Activated B cell treated with CpG ODN at 0.5 μM for 24 hours (primary cell): ENCODE measurements at places on chromosomes 11 and 22. TPM values are rescaled to one million over a fixed set of nuclear protein-coding genes. Genes with fewer than 3 reads are reported as not detected.
A peak's percentile ranks its signal among the peaks of the same experiment; 100 is the strongest.

GRCh38 chr11:77130763-77131513 is 2.9 kb downstream of the MYO7A start:
- no peak for DNase-seq

DNA sequence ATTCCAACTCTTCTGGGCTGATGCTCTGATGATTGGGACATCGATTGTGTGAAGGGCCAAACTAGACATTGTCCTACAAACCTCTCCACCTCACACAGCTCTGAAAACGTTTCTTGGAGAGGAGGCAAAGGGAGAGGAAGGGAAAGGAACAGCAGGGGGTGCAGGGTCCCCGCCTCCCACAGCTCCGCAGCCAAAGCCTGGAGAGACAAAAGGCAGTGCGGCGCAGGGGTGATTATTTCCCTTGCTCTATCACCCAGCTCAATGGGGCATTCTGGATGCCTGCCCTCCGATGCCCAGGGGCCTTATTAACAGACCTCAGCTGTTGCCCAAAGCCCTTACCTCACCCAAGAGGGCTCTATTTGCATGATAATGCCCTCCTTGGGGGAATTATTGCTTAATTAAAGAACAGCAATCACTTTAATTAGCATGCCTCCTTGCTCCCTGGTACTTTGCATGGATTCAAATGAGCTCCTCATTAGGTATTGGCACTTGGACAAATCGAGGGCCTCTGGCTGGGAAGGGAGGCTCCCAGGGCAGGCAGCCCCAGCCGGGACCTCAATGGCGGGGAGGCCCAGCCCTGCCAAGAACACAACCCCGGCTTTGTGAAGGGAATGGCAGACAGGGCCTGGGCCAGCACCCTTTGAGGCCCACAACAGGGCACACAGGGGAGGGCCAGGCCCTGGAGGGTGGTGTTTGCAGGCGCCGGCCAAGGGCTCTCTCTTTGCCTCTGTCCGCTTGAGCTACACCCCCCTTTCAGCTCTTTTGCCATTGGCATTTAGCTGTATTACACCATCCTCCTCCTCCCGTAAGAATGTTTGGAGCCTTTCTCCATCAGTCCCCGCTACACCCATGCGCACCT is 19.8 kb upstream of the CDON start:
- no peak for DNase-seq

DNA sequence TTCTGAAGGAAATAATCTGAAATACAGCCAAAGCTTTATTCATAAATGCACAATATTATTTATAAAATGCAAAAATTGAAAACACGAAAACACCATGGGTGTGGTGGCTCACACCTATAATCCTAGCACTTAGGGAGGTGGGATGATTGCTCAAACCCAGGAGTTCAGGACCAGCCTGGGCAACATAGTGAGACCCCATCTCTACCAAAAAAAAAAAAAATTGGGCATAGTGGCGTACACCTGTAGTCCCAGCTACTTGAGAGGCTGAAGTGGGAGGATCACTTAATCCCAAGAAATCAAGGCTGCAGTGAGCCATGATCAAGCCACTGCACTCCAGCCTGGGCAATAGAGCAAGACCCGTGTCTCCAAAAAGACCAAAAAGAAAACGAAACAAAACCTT is 5.2 kb upstream of the RDX start:
- no peak for DNase-seq

- peak; percentile 75 for DNase-seq
These were observed 450 bp downstream of the ZBTB44 start for GRCh38 chr11:130314184-130314749.

- no peak for DNase-seq
These were observed 13.3 kb downstream of the B3GAT1 start for GRCh38 chr11:134398644-134399292.

- DNase-seq = no peak
These were observed 565.4 kb downstream of the ETS1 start for GRCh38 chr11:128022007-128022368.

GRCh38 chr11:69449320-69450063 is 32.0 kb upstream of the LINC01488 start:
- DNase-seq = peak; percentile 20

Gene YPEL1
- total RNA-seq = 3.0 and 4.1 TPM in 2 replicates

Gene EEF1G
- total RNA-seq = 2,373 and 2,524 TPM in 2 replicates

GRCh38 chr22:29061773-29062172 is at the start of gene C22orf31:
C22orf31 (minus strand) TSS chr22:29061831; CDS start chr22:29061792, 39 bp downstream.
- no peak for DNase-seq

DNA sequence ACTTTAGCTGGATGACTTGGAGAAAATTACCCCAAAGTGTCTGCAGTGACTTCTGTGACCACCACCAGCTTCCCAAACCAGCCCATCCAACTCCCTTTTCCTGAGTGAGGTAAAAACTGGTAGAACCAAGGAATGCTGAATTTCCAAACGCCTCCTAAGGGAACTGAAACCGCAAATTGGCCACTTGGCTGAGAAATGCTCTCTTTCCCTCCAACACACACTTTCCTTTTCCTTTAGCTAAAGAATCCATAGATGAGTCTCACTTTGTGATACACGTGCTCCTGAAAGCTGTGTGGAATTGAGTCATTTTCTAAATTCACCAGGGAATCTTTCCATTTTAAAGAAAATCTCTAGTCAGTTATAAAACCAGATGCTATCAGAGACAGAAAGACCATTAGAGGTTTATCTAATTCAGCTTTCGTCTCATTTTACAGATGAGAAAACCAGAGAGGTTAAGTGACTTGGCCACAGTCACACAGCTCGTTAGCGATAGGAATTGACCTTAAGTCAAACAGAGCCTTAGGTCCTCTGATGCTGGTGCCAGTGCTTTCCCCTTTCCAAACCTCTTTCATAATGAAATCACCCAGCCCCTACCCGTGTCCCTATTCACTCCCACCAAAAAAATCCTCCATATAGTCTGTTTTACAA is 137.2 kb downstream of the COMMD9 start:
- no peak for DNase-seq

DNA sequence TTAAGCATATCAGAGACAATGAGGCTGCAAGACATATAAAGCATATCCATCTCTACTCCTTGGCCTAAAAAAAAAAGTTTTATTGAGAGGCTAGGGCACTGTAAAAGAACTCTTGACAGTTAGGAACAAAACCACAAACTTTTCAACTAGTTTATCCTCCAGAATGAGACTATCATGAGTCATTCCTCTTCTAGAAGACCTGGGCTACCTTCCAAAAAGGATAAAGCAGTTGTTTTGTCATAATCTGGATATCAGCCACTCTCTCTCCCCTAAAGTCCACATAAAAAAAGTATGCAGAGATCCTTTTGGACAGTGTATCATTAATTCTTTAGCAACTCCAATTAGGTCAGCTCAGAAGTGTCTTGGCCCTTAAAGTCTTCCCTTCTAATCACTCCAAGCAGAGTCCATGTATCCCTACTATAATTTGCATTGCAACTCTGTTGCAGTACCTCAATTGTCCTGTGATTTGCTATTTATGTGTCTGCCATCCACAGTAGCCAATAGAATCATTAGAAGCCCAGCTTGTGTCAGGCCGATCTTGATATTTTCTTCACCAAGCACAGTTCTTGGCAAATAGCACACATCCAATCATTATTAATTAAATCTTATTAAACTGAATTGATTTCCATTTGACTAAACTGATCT is 10.4 kb downstream of the OR51T1 start:
- DNase-seq = no peak

- DNase-seq = no peak
These were observed 8.9 kb upstream of the PELI3 start for GRCh38 chr11:66457826-66458225.

DNA sequence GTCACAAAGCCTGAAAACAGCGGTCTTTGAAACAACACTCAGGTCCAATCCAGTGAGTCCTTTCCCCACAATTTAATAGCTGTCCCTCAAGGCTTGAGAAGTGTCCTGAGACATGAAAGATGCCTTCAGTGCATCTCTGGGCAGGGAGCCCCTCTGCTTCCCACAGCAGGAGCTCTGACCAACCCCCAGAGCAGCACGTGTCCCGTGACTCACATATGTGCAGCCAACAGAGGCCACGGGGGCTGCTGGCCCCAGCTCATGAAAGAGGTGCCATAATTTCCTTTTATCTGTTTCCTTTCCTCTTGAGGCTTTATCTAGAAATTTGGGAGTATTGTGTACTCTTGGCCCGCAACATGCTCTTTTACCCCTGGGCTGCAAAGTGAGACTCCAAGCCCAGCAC is 33.2 kb upstream of the LMO1 start:
- no peak for DNase-seq

GRCh38 chr11:6747097-6747668 is 24.6 kb downstream of the OR2AG2 start:
- DNase-seq = no peak

DNA sequence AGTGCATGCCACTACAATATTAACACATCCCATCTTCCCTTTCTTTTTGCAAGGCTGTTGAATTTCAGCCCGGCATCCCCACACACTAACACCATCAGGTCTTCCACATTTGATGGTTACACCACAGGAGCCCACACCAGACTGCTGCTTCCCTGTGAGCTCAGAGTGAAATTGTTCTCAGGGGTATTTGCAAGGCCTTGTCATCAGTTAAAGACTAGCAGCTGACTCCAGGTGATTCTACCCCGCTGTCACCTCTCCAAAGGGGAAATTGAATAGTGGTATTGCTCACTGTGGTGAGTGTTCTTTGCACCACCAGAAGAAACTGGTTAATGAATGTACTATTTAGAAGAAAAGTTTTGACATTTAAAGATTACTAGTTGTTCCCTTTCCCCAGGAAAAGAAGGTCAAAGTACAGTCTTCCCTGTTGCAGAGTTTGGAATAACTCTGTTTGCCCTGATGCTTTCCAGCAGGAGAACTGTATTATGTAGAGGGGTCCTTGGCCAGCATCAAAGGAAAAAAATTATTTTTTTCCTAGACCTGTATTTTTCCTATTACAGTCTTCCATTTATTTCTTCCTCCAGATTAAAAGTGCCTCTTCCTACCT is 41.9 kb downstream of the BID start:
- no peak for DNase-seq

DNA sequence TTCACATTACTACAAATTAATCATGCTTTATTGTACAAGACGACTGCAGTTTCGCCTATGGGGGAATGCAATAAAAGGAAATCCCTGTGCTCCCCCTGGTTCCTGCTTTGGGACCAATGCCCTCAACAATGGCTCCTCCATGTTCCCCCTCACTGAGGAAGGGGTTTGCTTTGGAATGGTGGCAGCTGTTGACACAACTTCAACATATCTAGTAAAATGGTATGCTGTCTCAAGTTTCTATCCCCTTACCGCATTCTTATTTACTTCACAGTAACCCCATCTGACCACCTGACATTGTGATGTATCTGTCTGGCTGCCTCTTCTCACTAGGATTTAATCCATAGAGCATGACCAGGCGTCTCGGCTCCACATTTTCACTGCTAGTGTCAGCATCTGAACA is 48.8 kb downstream of the PIWIL3 start:
- no peak for DNase-seq

GRCh38 chr11:121248496-121248895 is 44.1 kb upstream of the SC5D start:
- no peak for DNase-seq

DNA sequence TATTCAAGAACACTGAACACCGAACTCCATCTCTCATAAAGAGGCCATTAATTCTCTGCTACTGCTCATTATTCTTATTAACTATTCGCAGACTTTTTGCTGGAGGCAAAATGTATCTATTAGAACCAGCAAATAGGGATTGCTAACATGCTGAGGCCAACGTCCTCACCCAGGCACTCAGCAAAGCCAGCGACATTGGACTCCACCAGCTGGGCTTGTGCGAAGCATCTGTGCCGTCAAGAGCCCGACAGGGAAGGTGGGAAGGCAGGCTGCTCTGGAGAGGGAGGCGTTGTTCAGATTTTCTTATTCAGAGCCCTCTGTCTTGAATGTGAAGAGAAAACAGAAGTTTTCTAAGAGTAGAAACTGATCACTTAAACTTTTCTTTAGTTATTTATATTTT is 615.6 kb upstream of the KIRREL3 start:
- DNase-seq = no peak

DNA sequence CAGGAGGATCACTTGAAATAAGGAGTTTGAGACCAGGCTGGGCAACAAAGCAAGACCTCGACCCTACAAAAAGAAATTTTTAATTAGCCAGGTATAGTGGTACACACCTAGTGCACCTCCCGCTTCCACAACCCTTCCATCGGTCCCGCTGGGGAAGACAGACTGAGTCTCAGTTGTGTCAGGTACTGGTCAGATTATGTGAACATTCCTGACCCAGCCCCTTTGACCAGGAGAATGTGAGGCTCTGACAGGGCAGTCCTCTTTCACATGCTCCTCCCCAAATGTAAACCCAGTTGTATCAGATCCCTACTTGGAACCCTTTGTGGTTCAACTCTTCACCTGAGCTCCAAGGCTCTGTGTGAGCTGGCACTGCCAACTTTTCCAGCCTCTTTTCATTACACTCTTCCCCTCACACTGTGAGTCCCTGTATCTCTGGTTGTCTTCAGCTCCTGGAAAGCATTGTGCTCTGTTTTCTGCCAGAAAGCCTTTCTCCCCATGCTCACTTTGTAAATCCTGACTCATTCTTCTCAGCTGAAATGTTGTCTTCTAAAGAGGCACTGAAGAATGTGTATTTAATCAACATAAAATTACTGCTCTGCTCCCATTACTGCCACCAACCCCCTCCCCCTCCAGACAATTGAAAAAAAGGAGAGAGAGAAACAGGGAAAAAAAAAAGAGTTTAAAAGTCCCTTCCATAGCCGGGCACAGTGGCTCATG is 2.1 kb upstream of the TTLL12 start:
- DNase-seq = no peak

Gene MYRF
- 0.78 and 1.0 TPM in 2 replicates for total RNA-seq

Gene MEI1
- 28.9 and 31.3 TPM in 2 replicates for total RNA-seq
